T-cell (primary cell): ENCODE measurements at places on chromosomes 13 and 19. TPM values are rescaled to one million over a fixed set of nuclear protein-coding genes. Genes with fewer than 3 reads are reported as not detected.

SIRT2 gene
- total RNA-seq = 56.3 TPM

CYP4F8 gene
- total RNA-seq = not detected

JAK3 gene
- 120 TPM for total RNA-seq

RUBCNL gene
- total RNA-seq = 2.2 TPM

KLHL26 gene
- total RNA-seq = 15.2 TPM

- DNase-seq = no peak
Observed at GRCh38 chr13:44768239-44768638, 192.1 kb upstream of the TSC22D1 start.

DNA sequence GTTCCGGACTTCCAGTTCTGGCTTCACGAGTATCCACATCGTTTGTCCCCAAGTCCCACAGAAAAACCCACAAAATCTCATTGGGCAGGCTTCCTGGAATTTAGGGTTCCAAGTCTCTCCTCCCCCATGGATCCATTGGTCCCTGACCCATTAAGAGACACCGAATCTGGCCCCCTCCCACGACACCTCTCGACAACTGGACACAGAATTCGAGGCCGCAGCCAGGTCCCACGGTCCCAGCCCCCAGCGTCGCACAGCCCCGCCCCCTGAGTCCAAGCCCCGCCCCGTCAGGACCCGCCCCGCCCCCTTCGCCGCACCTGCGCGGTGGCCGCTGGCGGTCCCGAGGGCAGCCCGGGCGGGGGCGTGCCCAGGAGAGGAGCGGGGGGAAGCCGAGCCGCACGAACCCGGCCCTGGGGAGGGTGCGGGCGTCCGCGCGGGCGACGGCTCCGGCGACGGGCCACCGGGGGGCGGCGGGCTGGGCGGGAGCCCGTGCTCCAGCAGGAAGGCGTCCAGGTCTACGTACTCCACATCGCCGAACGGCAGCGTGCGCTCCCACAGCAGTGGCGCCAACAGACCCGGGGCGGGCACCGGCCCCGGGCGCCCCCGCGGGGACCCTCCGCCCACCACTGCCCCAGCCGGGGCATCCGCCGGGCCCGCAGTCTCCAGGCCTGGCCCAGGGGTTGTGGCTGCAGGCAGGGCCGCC lies 1.8 kb downstream of the DBP start:
- DNase-seq = peak; percentile 69

- no peak for DNase-seq
Observed at GRCh38 chr13:41013835-41014234, 5.3 kb downstream of the ELF1 start.

DNA sequence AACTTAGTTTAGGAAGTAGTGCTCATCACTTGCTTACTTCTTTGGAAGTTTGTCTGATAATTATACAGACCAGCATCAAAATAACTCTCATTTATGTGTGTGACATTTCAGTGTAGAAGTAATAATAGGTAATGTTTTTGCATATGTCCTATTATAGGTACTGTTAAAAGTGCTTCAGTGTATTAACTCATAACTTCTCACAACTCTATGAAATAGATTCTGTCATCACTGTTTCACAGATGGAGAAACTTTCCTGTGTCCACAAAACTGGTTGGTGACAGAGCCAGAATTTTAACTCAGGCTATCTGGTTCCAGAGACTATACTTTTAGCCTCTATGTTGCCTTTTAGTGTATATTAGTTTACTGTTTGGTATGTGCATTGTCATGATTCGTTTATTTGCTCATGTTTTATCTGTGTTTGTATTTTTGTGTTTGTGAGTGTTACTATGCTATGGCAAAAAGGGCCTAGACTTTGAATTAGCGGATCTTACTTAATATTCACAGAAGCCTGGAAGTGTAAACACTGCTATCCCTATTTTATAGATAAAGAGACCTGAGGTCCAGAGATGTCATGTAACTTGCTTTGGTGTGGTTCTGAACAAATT lies 12.7 kb downstream of the LPAR6 start:
- no peak for DNase-seq

DNA sequence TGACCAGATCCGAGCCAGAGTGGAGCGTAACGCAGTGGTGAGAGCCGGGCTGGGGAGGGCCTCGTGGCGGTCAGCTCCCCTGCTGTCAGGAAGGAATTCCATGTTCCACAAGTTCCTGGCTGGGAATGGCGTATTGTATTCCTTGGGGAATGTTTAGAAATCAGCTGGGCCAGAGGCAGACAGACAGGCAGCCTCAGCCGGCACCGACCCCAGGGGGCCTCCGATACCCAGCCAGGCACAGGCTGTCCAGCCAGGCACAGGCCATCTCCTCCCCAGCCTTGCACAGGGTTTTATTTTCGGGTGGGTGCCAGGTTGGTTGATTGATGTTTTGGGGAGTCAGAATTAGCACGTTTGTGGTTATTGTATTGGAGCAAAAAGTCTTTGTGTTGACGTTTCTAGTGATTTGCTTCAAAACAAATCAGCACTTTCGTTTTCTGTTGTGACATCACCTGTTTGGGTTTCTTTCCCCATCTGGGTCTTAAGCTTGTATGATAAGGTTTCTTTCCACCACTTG lies 126.6 kb upstream of the MCF2L start:
- DNase-seq = no peak

- DNase-seq = no peak
Observed at GRCh38 chr19:56946159-56946558, 105.6 kb upstream of the PEG3 start.

DNA sequence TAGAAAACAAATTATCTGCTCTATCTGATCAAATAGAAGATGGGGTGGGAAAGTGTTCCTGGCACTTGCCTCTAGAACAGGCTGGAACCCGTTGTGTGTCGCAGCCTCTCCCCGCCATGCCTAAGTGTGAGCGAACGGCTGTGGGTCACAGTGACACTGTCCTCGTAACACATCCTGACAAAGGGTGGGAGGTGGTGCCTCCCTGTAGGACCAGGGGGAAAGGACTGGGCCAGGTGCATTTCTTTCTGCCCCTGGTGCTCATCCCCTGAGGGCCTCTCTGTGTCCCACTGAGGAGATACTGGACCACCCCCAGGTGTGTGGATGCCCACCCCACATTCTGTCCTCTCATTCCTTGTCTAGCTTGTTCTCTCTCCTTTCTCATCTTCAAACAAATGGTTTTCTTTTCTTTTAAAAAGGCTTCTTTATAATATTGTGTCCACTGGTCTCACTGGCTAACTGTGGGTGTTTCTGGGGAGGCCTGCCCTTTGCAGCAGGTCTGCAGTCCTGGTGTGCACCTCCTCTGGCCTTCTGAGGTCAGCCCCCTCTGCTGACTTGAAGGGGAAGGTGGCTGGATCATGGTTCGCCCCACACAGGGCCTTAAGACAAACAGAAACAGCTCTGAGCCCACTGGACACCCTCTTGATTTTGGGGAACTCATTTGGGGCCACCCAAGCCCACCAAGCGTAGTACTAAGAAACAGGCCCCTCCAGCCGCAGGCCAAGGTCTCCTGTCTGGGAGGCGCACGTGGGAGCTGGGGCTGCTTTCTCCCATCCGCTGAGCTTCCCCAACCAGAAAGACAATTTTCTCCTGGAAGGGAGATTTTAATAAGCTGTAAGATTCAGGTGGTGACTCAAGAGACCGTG lies 152.5 kb upstream of the SOX1 start:
- DNase-seq = no peak

- DNase-seq = no peak
Observed at GRCh38 chr19:38199340-38199739, 24.7 kb downstream of the DPF1 start.

DNA sequence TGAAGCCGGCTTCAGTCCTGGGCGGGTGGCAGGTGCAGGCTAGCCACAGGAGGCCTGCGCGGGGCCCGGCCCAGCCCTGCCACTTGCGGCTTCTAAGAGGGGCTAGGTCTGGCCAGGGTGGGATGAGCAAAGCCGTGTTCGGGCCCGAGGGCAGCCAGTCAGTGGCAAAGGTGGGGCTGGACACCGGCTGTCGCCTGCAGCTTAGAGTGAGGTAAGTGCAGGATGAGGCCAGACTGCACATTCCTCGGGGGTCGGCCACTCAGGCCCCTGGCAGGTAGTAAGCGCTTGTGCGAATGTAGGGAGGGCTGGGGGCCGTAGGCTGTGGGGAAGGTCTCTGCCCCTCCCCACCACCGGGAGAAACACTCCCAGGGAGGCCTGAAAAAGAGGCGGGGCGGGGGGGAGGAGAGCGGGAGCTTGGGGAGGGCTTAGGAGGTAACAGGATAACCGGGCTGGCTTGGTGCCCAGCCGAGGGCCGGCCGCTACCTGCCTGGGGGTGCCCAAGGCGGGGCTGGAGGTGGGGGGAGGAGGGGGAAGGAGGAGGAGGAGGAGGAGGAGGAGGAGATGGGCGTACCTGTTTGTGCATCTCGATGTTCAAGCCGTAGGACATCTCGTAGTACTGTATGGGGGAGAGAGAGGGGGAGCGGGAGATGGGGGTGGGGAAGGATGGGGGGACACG lies 6.4 kb downstream of the TLE5 start:
- no peak for DNase-seq

DNA sequence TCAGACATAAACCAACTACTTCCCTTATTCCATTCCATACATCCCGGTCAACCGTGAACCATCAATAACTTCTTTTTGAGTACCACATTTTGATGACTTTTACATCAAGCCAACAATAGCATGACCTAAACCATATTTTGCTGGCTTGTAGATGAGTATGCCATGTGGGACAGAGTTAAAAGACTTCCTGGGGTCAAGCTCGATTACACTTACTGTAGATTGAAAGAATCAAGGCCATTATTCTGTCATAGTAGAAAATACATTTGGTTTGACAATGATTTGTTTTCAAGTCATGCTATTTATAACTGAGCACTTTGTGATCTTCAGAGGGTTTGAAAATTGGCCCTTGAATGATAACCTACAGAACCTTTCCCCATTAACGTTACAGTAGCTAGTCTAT lies 1086.9 kb upstream of the PCDH20 start:
- DNase-seq = no peak

GRCh38 chr13:94753327-94753726 lies 41.0 kb upstream of the SOX21 start:
- no peak for DNase-seq

GRCh38 chr19:10567656-10568055 lies 1.1 kb downstream of the CDKN2D start:
- DNase-seq = no peak

DNA sequence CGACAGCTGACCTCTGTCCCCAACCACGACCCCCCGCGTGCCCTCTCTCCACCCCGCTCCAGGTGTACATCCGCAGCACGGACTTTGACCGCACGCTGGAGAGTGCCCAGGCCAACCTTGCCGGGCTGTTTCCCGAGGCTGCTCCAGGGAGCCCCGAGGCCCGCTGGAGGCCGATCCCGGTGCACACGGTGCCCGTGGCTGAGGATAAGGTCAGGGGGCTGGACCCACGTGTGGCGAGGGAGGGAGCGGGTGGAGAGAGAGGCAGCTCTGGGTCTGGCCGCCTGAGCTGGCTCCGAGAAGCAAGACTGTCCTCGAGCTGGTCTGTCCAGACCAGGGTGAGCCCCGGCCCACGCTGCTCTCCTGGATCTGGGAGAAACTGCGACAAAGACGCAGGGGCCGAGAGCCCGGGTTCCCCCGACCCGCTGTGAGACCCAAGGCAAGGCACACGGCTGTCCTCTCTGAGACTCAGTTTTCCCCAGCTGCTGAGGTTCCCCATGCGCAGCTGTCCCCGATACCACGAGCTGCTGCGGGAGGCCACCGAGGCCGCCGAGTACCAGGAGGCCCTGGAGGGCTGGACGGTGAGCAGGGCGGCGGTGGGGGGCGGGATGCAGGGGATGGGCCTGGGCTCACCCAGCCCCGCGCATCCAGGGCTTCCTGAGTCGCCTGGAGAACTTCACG lies 1.5 kb downstream of the ACP4 start:
- DNase-seq = no peak

- DNase-seq = no peak
Observed at GRCh38 chr13:51444922-51445321, 7.9 kb downstream of the INTS6 start.

DNA sequence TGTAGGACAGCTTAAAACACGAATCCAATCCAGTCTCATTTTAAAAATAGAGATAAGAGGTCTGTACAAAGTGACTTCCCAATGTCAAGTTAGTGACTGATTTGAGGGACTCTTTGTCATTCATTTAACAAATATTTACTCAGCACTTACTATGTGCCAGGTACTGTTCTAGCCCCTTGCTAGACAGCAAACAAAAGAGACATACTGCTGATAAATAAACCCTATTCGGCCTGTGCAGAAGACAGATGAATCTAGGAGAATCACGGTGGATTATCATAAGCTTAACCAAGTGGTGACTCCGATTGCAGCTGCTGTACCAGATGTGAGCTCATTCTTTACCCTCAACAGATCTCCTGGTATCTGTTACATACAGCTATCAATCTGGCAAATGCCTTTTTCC lies 6.4 kb upstream of the ELF1 start:
- DNase-seq = no peak

GRCh38 chr19:30253581-30253996 lies 118.6 kb upstream of the ZNF536 start:
- DNase-seq = no peak

DNA sequence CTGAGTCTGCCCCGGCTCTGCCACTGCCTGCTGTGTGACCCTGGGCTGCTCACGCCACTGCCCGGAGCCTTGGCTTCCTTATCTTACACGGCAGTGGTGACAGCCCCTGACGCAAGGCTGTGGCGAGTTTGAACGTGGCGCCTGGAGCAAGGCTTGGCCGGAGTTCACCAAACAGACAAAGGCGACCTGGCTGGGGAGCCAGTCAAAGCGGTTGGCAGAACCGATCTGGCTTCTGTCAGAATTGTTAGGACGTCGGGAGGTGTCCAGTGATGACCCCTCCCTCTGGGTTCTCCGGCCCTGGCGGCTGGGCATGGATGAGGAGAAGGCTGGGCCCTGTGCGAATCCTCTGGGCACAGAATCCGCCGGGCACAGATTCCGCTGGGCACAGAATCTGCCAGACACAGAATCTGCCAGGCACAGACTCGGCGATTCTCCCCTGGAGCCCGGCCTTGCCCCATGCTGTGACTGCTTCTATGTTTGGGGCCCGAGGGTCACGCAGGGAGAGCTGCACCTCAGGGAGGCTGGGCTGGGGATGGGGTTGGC lies 11.7 kb upstream of the TMEM255B start:
- DNase-seq = no peak

GRCh38 chr13:85529218-85529594 lies 270.0 kb downstream of the SLITRK6 start:
- DNase-seq = no peak
